Activated CD8-positive, alpha-beta memory T cell treated with anti-CD3 and anti-CD28 coated beads, Interleukin-2, amount 50 U/mL, for 48 hours (primary cell): ENCODE measurements at places on chromosomes 2 and 18.

DNA sequence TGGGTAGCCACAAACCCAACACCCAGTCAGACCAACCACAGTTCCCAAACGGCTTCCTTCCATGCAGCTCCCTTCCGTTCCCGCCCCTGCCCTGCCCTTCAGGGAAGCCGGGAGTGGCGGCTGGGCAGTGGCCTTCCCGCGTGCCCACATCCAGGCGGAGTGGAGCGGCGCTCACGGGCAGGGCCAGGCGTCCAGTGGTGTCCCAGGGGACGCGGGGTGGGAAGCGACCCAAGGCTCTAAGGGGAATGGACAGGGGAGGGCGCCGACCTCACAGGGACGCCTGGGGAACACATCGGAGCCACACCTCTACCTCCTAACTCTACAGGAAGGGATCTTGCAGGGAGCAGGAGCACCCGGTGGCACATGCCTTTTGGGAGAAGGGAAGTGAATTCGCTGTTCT lies 225.9 kb upstream of the MGAT5 start:
- DNase-seq, result no peak

GRCh38 chr2:160934263-160934662 lies 226.0 kb upstream of the TANK start:
- no peak for DNase-seq

DNA sequence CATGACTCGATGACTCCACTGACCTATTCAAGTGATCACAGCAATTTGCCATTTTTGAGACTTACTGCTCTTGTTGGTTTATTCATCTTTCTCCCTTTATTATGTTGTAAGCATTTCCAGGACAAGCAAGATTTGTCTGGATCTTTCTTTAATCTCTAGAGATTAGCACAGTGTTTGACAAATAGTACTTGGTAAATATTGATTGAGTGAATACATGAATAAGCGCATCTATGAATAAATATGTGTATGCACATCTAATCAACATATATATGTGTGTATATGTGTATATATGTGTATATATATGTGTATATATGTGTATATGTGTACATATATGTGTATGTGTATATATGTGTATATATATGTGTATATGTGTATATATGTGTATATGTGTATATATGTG lies 7.3 kb downstream of the TMX3 start:
- DNase-seq, result no peak

- DNase-seq, result no peak
These were observed 416.3 kb downstream of the LRP1B start for GRCh38 chr2:141714496-141714895.

- DNase-seq, result no peak
These were observed 85.7 kb downstream of the CEP192 start for GRCh38 chr18:13076886-13077285.

DNA sequence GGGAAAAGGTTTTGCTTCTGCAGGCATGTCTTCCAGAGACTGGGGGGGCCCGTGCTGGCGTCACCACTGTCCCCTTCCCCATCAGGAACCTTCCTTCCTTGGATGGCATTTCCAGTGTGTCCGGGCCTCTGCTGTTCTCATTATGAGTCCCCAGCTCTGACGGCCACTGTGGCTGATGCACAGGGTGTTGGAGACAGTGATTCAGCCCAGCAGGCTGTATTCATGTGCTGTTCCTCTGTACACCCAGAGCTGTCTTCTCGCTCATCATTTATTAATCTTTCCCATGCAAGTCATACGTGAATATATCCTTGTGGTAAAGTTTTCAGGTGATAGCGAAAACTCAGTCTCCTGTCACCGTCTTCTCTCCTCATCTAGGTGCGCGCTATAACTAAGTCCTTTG lies 57.7 kb downstream of the ASAP2 start:
- DNase-seq, result no peak

GRCh38 chr2:17429130-17429529 lies 89.1 kb downstream of the RAD51AP2 start:
- no peak for DNase-seq

GRCh38 chr2:70790136-70790828 lies at the start of gene FIGLA:
TSS of gene FIGLA (minus strand) at chr2:70790643. CDS start at chr2:70790638, 5 bp downstream.
- DNase-seq, result no peak

- no peak for DNase-seq
These were observed 31.6 kb downstream of the ZNF532 start for GRCh38 chr18:58896268-58896667.

- no peak for DNase-seq
These were observed 8.0 kb downstream of the GNLY start for GRCh38 chr2:85702172-85702571.

- peak; percentile 15 for DNase-seq
These were observed 104.6 kb downstream of the ACKR3 start for GRCh38 chr2:236674238-236674637.

- no peak for DNase-seq
These were observed 85.8 kb downstream of the UXS1 start for GRCh38 chr2:106108351-106108750.

GRCh38 chr2:11665510-11666362 lies 4.3 kb downstream of the NTSR2 start:
- DNase-seq, result no peak

GRCh38 chr18:74803769-74804168 lies 206.1 kb downstream of the ZNF407 start:
- no peak for DNase-seq

GRCh38 chr2:100352521-100352920 lies 30.2 kb upstream of the LONRF2 start:
- DNase-seq, result no peak

DNA sequence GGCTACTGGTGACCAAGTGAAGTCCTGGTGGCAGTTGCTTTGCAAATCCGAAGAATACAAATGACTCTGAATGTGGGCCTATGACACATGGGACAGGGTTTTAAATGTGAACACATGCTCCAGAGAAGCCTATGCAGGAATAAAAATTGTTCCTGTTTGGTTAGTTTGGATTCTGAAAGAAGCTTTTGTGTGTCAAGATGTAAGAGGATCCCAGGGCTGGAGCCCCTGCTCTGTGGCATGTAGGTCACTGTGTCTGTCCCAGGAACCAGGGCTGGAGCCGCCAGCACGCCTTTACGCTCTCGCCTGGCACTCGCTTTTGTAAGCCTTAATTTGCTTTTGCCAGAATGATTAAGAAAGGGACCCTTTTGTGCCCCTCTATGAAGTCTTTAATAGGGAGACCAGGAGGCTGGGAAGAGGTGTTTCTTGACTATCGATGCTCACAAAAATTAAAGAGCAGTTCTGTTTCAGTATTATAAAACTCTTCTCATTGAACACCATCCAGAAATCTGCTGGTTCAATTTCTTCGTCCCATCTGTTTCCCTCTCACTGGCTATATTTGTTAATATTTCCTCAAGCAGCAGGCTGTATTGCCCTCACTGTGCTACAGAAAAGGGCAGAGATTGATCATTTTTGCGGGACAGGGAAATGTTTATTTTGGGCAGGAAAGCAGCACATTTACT lies 532.7 kb upstream of the POU3F3 start:
- DNase-seq, result no peak

DNA sequence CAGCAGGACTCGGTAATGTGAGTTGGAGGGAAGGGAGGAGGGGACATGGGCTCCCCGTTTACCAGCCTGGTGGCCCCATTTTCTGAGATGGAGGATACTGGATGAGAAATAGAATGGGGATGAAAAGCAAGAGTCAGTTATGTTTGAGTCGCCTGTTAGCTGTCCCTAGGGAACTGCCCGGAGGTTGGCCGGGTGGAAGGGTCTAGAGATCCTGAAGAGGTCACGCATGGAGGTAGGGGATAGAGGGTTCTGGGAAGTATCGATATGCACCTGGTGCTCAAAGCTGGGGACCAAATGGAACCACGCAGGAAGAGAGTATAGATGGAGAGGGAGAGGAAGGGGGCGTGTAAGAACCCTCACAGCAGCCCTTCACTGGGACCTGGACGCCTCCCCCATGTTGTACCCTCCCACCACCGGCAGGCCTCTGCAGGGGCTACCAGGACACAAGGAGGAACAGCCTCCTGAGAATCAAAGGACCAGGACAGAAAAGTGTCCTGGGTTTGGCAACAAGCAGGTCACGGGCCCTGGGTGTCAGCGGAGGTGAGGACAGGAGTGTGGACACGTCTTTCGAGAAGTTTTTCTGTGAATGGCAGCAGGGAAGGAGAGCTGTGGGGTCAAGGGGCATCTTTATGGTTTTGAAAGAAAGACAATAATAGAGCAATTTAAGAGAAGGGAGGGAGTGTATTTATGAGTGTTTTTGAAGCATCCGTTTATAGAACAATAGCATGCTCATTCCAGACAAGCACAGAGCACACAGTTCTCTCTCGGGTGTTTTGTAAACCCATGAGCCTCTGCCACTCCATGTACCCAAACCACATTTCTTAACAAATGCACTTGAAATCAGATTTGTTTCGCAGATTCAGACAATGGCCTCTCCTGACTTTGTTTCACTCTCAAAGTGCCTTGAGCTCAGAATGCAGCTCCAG lies 132.2 kb downstream of the SMAD7 start:
- peak; percentile 40 for DNase-seq

DNA sequence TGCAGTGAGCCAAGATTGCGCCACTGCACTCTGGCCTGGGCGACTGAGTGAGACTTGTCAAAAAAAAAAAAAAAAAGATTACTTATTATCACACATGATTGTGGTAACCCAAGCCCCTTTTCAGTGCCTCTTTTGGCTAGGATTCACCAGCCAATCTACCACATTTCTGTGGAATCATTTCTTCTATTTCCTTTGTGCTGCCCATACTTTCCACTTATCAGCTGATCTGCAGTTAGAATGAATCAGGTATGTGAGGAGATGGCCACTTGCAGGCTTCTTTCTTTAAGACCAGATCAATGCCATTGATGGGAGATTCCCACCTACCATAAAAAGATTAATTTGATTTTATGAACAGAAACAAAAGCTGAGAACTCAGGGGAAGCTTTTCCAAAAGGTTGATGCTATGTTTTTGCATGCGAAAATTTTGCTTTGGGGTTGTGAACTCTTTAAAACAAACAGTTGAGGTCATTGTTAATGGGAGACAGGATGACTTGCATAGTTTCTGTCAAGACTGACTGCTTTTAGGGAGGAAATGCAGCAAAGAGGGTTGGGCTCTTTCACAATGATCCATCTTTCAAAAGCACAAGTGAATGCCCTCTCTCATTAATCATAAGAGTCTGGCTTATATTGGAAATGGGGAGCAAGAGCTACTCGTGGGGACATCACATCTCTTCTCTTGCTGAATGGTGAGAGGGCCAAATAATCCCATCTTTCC lies 66.9 kb upstream of the CYP26B1 start:
- no peak for DNase-seq

- DNase-seq, result no peak
These were observed 42.7 kb upstream of the ZFP36L2 start for GRCh38 chr2:43269074-43269572.

DNA sequence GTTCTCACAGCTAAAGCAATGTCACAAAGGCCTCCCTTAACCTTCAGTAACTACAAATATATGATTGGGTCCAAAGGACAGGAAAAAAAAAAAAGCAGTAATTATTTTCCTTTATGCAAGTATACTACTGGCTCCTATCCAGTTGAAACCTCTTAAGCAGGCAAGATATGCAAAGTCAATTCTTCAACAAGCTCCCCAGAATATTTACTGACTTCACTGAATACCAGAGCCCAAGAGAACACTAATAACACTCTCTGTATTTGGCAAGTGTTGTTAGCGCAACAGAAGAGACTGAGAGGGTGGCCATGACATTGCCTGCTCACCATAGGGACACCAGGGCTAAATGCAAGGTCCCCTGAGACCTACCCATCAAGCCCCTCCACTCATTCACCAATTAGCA lies 74.5 kb downstream of the AP1S3 start:
- DNase-seq, result no peak
